ENCODE measurements at places on chromosomes 16 and 17.

- no peak for DNase-seq
These were observed 18.6 kb downstream of the CDH16 start for GRCh38 chr16:66899945-66900710.

DNA sequence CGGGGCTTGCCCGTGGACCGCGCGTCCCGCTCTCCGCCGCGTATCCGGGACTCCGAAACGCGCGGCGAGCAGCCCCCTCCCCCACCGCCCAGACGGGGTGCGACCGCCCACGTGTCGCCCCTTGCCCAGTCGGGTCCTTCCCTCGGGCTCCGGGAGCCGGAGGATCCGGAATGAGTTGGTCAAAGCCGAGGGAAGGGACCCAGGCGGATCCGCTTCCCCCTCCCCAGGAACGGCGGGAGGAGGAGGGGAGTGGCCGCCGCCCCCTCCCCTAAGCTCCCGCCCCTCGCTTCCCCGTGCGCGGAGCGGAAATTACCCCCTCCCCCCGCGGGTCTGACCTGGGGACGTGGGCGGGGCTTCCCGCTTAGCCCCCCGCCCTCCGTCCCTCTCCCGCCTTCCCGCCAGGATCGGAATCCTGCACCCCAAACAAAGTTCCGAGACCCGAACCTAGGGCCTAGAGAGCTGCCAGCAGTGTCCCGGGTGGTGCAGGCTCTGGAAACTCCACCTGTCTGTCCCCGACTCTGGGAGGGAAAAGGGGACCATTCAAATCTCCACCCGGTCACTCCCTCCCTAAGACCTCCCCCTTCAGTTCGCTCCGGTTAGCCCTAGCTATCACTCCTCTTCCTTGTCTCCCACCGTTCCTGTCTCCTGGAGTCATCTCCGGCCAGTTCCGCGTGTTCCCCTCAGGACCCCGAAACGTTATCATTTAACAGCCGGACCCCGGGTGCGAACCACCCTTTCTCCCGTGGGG lies 1.0 kb upstream of the IGF2BP1 start:
- no peak for DNase-seq

DNA sequence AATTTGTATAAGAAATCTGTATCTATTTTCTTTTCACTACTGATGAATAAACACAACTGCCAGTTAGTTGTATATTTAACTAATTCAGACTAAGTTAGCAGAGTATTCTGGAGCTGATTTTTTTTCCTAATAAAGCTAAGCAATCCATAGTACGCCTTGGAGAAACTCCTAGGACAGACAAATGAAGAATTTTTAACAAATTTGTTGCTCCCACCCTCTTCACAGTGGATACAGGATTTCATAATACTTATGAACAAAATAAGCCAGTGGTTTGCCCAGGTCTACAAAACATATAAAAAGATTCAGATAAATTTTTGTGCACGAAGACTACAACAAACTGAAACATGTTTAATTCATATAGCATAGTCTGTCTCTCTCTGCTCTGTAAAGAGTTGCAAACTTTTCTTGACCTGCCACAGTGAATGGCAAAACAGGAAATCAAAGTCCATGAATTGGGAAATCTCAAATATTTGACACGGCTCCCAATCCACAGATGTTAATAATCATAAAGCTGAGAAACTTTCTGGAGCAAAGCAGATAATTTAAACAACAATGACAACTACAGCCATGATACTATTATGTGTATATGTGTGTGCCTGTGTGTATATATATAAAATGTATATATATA lies 594 bp upstream of the ABCA6 start:
- DNase-seq, result no peak

- DNase-seq, result no peak
These were observed 1.4 kb downstream of the NFAT5 start for GRCh38 chr16:69566981-69567680.

- no peak for DNase-seq
These were observed 43.3 kb upstream of the CMIP start for GRCh38 chr16:81401035-81401950.

All from DMS 273 treated with DMSO at 0.1 percent for 48 hours (cell line).